ENCODE measurements at places on chromosomes 1 and 21. TPM values are rescaled to one million over a fixed set of nuclear protein-coding genes. Genes with fewer than 3 reads are reported as not detected.

The PLA2G2C gene
- total RNA-seq = 0.44 TPM

The GIPC2 gene
- 0.17 TPM for total RNA-seq

The ADCY10 gene
- 0.05 TPM for total RNA-seq

The UBASH3A gene
- total RNA-seq = 29.4 TPM

The OXCT2 gene
- 1.9 TPM for total RNA-seq

The CFAP74 gene
- not detected for total RNA-seq

The ADAMTS5 gene
- total RNA-seq = not detected

- DNase-seq = peak; percentile 49
- peaks cover 49% of the 10 kb centered on the region for H3K36me3 ChIP-seq
- H3K27me3 ChIP-seq = no peaks in the 10 kb centered on the region
- H3K4me3 ChIP-seq = peak overlapping the region; percentile 14
- H3K27ac ChIP-seq = peak overlapping the region; percentile 81
These were observed 138.4 kb upstream of the KRTAP19-8 start for GRCh38 chr21:31176725-31177124.

GRCh38 chr1:185406691-185407009 is 89.6 kb upstream of the IVNS1ABP start:
- H3K4me3 ChIP-seq = no peak overlapping the region
- no peak overlapping the region for H3K27ac ChIP-seq
- peaks cover 5% of the 10 kb centered on the region for H3K27me3 ChIP-seq
- H3K4me1 ChIP-seq = no peaks in the 10 kb centered on the region
- DNase-seq = no peak

GRCh38 chr1:192793983-192794767 is 14.7 kb upstream of the RGS2 start:
- H3K4me1 ChIP-seq = no peaks in the 10 kb centered on the region
- DNase-seq = no peak
- no peak overlapping the region for H3K27ac ChIP-seq
- H3K4me3 ChIP-seq = no peak overlapping the region
- H3K36me3 ChIP-seq = no peaks in the 10 kb centered on the region
- no peaks in the 10 kb centered on the region for H3K27me3 ChIP-seq

DNA sequence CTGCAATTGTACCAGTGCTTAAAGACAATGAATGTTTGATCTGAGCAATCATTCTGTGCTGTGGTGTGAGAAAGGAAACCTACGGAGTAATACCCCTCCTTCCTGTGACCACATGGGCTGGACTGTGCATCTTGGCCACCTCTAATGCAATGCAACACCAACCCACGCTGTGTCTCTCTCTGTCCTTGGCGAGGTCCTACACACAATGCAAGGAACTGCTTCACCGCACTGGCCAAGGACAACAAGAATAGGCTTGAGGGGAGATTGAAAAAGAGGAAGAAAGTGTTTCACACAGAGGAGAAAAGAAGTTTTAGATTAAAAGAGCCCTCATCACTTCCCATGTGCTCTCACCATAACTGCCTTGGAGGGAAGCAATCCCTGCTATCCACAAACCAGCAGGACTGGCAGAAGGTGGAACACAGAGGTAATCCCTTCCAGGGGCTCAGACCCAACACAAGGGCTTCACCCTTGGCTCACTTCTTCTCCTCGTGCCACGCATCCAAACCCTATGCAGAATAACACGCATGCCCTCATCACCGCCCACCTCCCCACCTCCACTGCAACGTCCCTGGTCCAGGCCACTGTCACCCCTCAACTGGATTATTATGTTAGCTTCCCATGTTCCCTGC is 112.5 kb upstream of the ERG start:
- DNase-seq = no peak
- no peak overlapping the region for H3K4me3 ChIP-seq
- no peaks in the 10 kb centered on the region for H3K36me3 ChIP-seq
- peaks cover 7% of the 10 kb centered on the region for H3K27me3 ChIP-seq

DNA sequence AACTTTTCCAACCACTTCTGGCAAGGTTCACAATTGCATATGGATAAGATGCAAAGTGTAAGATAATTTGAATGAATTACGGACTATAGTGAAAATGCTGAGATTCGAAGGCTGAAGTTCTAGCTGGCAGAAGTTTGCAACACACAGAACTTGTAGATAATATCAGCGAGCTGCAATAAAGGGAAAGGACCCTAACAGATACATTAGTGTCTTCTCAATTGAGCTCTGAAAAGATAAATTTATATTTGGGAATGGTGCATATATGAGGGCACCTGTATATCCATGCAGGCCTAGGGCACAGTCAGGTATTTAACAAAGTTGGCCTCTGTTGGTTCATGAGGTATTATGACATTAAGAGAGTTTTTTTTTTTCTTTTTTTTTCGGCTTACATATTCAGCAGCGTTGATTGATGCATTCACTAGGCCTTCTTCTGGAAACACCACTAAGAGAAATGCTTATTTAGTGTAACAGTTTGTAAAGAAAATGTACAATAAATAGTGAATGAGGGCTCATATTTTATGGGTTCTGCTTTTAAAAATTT is 2.2 kb downstream of the NFIA start:
- H3K27ac ChIP-seq = no peak overlapping the region
- H3K36me3 ChIP-seq = peaks cover 18% of the 10 kb centered on the region
- no peak for DNase-seq

DNA sequence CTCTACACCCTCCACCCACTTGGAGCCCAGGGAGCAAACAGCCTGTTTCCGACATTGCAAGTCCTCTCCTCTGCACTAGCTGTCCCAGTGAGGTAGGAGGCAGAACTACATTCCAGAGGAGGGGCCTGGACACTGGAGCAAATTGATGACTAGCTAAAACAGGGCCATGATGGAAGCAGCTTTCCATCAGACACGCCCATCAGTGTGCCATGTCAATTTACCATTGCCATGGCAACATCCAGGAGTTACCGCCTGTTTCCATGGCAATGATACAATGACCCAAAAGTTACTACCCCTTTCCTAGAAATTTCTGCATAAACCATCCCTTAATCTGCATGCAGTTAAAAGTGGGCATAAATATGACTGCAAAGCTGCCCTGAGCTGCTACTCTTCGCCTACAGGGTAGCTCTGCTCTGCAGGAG is 647.1 kb downstream of the PTPRU start:
- H3K36me3 ChIP-seq = no peaks in the 10 kb centered on the region
- H3K4me1 ChIP-seq = no peaks in the 10 kb centered on the region
- DNase-seq = no peak
- H3K27me3 ChIP-seq = peaks cover 7% of the 10 kb centered on the region

DNA sequence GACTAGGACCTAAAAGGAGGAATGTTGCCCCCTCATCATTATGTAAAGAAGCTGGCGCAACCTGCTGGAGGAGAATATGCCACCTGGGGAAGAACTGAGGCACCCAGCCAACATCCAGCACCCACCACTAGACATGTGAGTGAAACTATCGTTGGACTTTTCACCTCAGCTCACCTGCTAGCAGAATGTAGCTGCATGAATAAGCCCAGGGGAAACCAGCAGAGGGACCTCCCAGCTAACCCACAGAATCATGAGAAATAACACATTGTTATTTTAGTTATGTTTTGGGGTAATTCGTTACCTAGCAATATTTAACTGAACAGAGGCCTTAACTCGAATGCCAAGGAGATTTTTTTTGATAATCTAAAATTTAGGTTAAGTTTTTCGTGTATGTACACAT is 542.5 kb upstream of the DAB1 start:
- DNase-seq = no peak
- no peaks in the 10 kb centered on the region for H3K27me3 ChIP-seq
- H3K27ac ChIP-seq = no peak overlapping the region

DNA sequence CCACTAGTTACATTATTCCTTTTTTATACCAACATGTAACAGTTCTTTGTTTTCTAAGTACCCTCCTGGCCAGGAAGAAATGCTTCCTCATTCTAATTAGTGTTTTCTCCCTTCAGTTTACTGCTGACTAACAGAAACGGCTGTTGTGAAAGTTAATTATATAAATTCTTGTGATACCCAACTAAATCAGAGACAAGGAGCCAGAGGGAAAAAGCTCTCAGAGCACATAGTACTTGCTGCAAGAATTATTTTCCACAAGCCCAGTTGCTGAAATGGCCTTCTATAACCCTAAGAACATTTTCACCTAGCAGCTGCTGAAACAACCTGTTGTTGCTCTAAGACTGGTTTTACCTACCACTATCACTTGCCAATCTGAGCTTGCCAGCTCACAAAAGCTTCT is 82.4 kb downstream of the FAF1 start:
- H3K27ac ChIP-seq = no peak overlapping the region
- H3K4me3 ChIP-seq = no peak overlapping the region
- H3K36me3 ChIP-seq = no peaks in the 10 kb centered on the region
- no peak for DNase-seq
- no peaks in the 10 kb centered on the region for H3K27me3 ChIP-seq

DNA sequence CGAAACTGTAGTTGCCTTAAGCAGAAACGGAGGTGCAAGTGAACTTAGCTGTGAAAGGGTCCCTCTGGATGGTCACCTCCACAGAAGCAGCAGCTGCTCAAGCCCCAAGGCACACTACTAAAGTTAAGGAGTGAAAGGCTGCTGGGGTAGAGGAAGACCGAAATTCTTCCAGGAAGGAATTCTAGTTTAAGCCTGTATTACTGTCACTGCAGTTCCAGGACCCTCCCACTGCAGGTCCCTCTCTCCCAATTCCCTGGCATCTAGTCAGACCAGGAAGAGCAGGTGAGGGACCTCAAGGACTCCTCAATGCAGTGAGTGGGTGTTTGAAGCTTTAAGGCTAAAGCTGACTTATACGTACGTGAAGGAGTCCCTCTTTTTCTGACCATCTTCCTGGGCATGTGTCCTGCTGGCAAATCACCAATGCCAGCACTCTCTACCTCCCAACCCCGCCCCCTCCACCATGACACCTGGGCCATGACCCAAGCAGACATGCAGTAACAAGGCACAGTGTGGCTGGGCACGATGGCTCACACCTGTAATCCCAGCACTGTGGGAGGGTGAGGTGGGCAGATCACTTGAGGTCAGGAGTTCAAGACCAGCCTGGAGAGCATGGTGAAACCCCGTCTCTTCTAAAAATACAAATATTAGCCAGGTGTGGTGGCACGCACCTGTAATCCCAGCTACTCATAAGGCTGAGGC is 57.2 kb downstream of the TGFBR3 start:
- no peaks in the 10 kb centered on the region for H3K36me3 ChIP-seq
- no peak overlapping the region for H3K4me3 ChIP-seq
- H3K27ac ChIP-seq = no peak overlapping the region

DNA sequence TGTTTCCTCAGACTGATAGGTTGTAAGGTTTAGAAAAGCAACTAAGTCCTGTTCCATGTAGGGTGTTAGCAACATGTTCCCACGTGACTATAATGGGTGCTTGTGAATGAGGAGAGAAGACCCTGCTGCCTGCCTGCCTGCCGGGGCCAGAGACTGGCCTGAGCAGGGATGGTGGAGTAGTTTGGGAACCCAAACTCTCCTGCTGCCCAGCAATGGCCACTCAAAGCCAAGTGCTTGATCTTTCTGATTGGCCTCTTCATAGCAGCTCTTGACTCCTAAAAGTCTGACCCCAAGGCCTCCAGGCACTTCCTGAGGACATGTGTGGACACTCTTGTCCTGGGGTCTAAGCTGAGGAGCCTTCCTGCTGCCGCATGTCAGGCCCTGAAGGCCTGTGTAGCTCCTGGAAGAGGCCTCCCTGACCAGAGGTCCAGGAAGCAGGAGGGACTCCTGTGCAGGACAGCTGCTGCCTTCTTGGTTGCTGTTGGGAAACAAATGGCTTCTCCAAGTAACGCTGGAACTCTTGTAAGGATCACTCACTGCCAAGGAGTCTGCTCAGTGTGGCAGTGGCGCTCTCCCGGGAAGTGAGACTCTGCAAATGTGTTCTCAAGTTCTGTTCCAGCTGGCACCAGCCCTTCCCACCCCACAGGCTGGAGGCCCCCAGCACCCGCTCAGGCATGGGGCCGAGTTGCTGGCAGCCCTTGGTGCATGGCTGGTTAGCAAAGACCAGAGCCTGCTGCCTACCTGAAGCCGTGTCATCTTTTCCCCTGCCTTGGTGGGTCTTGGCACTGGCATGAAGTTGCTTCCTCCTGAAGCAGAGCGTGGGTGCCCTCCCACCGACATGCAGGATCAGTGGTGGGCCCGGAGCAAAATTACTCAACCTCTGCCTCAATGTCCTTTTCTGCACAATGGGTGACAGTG is 35.5 kb downstream of the MAN1C1 start:
- H3K4me1 ChIP-seq = peaks cover 11% of the 10 kb centered on the region
- DNase-seq = peak; percentile 5
- H3K36me3 ChIP-seq = no peaks in the 10 kb centered on the region

DNA sequence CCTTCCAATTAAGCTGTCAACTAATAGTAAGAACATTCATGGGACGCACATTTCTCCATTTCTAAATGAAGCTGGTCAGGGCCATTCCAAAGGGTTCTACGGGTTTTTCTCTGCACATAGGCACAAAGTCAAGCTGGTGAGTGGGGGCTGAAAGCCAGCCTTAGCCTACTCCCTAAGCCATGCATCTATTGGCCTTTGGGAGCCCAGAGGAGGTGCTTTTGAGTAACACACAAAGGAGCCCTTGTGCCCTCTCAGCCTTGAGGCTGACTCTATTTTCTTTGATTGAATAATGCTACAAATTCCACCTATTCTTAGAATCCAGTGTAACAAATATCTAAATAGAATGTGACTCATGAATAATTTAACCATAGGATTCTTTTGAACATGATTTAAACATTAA is 73.6 kb downstream of the RGS13 start:
- no peak for DNase-seq
- no peaks in the 10 kb centered on the region for H3K4me1 ChIP-seq
- no peaks in the 10 kb centered on the region for H3K36me3 ChIP-seq
- peaks cover 2% of the 10 kb centered on the region for H3K27me3 ChIP-seq
- H3K4me3 ChIP-seq = no peak overlapping the region
- no peak overlapping the region for H3K27ac ChIP-seq

DNA sequence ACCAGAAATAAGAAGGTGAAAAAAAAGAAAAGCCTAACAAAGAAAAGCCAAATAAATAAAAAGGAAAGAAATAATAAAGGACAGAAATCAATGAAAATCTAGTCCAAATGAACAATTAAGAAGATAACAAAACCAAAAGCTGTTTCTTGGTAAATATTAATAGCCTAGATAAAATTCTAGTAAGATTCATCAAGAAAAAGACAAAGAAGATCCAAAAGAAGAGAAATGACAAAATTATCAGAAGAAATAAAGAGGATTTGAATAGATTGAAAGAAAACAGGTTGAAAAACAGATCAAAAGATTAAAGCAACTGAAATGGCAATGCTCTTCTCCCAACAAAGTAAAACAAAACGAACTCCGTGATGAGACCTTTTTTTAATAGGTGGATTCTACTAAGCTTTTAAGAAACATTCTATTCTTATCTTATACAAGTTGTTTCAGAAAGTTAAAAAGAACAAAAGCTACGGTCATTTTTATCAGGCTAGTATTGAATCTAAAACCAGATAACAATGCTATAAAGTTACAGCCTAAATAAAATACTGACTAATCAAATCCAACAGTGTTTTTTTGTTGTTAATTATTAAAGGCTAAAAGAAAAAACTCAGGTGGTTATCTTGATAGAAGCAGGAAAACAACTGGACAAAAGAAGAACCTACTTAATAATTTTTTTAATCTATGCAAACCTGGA is 50.9 kb downstream of the ENAH start:
- H3K27me3 ChIP-seq = peaks cover 2% of the 10 kb centered on the region
- no peak overlapping the region for H3K27ac ChIP-seq
- H3K4me1 ChIP-seq = no peaks in the 10 kb centered on the region
